ENCODE measurements at places on chromosomes 6 and 20. TPM values are rescaled to one million over a fixed set of nuclear protein-coding genes. Genes with fewer than 3 reads are reported as not detected.

GRCh38 chr20:7232796-7233195 lies 465.3 kb downstream of the BMP2 start:
- DNase-seq = no peak

Gene HLA-DQA2
- total RNA-seq = not detected

Gene PRICKLE4
- total RNA-seq = 20.7 TPM

DNA sequence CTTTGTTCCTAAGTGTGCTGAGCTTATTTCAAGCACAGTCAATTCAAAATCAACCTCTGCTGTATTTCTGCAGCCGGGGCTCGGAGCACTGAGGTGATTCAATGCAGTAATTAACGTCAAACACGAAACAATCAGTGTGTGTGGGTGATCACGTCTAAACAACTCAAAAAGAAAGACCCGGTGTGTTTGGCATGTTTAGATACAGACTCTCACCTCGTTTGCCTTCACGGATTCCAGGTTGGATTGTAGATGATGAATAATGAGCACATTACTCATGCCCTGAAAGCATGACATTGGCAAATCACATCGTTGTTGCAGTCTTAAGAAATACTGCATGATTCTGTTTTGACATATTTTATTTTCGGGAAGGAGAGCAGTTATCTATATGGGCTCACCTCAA lies 231.0 kb downstream of the QKI start:
- no peak for DNase-seq

Gene DYNLRB1
- 96.8 TPM for total RNA-seq

DNA sequence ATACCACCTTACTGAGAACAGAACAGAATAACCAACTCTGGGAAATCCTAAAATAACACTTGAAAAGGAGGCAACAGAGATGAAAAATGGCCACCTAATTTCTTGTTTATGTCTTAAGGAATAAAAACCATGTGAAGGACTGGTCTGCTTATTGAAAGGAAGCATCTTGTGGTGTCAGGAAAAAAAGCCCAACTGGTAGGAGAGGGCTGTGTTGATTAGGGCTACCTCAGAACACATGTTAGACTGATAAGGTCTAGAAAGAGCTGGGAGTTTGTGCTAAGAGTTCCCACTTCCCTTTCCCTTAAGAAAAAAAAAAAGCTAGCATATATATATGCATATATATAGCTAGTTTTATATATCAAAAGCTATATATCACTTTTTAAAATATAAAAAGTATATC lies 425.3 kb upstream of the BTBD3 start:
- DNase-seq = no peak

Gene CCDC170
- total RNA-seq = 0.31 TPM

Gene GJA1
- total RNA-seq = 363 TPM

Gene SUMO4
- total RNA-seq = 4.8 TPM

- DNase-seq = no peak
Observed at GRCh38 chr6:150940941-150941340, 75.4 kb downstream of the MTHFD1L start.

DNA sequence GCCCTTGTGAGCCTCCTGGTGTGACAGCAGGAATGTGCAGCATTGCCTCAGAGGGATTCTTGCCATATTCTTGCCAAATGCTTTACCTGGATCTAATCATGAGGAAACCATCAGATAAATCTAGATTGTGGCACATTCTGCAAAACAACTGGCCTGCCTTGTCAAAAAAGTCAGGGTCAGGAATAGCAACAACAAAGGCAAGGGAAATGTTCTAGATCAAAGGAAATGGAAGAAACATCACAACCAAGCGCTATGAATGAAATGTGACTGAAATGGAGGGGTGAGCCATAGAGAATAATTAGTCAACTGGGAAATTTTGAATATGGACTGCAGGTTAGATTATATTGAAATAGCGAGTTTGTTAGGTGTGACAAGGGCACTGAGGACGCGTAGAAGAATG lies 262.6 kb upstream of the CDYL start:
- no peak for DNase-seq

DNA sequence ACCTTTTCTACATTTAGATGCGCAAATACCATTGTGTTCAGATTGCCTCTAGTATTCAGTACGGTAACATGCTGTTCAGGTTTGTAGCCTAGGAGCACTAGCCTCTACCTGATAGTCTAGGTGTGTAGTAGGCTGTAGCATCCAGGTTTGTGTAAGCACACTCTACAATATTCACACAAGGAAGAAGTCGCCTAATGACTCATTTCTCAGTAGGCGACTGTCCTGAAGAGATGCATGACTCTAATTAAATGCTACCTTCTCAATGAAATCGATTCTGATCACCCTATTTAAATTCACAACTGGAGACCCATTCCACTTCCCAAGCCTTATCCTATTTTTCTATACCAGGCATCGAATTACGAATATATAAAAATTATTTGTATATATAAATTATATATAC lies 1.3 kb downstream of the MCUR1 start:
- no peak for DNase-seq

GRCh38 chr6:38773338-38773737 lies 58.2 kb downstream of the DNAH8 start:
- DNase-seq = peak; percentile 31

- DNase-seq = no peak
Observed at GRCh38 chr20:41428285-41428684, 61.7 kb upstream of the EMILIN3 start.

GRCh38 chr20:3199206-3199605 lies 5.3 kb downstream of the DDRGK1 start:
- no peak for DNase-seq

DNA sequence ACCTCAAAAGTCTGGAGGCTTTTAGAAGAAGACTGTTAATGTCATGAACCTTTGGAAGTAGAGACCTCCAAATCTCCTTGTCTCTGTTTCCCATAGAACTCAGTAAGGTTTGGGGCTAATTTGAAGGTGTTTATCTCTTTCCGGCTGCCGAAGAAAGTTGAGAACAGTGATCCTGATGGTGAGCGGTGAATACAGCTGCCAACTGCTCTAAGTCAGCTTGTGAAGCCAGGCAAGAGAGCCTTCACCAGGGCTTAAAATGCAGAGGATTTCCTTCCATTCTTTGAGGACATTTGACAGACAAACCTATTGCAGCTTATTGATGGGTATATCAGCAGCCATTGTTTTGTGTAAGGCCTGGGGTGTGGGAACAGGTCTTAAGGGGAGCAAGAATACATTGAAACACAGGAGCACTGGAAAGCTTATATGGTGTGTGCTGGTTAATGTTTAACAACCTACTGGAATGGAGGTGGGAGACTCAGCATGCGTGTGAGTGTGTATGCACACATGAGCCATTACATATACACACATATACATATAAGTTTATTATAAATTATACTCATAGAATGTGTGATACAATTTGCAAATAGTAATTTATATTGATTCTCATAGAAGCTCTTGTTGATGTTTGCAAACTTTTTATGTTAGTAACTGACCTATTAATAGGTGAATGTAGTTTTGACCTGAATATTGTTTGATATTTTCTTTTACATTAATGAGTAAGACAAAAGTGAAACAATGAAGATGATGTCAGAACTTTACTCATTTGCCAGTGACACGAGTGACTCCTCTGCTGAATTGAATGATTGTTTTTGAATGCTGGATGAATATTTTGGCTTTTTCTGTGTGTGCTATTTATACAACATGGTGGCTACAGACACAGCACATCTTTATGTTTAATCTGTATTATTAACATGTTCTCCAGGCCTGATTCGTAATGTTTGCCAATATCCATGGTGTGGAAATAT lies 18.1 kb downstream of the PLEKHG1 start:
- DNase-seq = peak; percentile 22

GRCh38 chr6:98601716-98602115 lies 232.7 kb upstream of the POU3F2 start:
- no peak for DNase-seq

DNA sequence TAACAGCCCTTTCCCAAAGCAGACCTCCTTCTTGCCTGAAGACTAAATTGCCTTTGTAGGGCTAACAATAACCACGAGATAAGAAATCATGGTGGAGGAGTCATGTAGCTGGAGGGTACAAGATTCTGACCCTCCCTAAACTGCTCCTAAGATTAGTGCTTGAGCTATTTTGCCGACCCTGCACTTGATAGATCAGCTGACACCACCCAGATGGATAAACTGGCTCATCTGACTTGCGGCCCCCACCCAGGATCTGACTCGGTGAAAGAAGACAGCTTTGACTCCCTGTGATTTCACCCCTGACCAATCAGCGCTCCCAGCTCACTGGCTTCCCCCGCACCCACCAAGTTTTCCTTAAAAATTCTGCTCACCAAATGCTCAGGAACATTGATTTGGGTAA lies 57.6 kb upstream of the UNC93A start:
- DNase-seq = no peak

Gene NAA20
- total RNA-seq = 36.3 TPM

- no peak for DNase-seq
Observed at GRCh38 chr20:49642816-49643215, 70.9 kb downstream of the B4GALT5 start.

Gene XKR7
- total RNA-seq = 0.23 TPM

DNA sequence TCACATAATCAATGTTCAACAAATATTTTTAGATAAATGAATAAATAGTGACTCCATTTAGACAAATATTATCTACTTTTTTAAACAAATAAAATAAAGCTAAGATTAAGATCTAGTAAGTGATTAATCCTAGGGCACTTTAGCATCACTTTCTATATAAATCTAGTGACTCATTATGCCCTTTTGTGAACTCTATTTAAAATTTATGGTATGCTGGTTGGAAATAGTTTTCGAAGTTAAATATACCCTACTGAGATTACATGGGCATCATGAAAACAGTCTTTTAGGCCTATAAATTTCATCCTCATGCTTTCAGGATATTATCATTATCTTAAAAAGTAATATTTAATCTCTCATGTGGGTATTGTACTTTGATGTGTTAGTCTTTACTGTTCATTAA lies 140.4 kb upstream of the UFL1 start:
- DNase-seq = no peak

- peak; percentile 43 for DNase-seq
Observed at GRCh38 chr6:75934643-75935472, 137.6 kb downstream of the IMPG1 start.

DNA sequence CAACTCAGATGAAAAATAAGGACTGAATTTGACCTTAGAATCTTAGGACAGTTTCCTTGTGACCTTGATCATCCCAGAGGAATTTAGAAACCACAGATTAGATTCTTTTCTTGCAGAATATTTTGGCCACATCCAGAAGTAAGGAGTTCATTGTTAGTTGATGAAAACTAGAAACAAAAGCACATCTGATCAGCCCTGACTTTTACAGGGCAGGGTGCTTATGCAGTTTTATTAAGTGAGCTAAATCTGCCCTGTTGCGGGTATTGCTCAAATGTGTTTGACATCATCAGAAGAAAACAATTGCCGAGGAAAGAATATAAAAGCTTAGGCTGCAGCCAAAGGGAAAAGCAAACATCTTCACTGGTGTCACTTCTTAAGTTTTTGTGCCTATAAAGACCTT lies 100.8 kb downstream of the MTFR2 start:
- DNase-seq = no peak

Gene TNFAIP3
- total RNA-seq = 22.6 TPM

DNA sequence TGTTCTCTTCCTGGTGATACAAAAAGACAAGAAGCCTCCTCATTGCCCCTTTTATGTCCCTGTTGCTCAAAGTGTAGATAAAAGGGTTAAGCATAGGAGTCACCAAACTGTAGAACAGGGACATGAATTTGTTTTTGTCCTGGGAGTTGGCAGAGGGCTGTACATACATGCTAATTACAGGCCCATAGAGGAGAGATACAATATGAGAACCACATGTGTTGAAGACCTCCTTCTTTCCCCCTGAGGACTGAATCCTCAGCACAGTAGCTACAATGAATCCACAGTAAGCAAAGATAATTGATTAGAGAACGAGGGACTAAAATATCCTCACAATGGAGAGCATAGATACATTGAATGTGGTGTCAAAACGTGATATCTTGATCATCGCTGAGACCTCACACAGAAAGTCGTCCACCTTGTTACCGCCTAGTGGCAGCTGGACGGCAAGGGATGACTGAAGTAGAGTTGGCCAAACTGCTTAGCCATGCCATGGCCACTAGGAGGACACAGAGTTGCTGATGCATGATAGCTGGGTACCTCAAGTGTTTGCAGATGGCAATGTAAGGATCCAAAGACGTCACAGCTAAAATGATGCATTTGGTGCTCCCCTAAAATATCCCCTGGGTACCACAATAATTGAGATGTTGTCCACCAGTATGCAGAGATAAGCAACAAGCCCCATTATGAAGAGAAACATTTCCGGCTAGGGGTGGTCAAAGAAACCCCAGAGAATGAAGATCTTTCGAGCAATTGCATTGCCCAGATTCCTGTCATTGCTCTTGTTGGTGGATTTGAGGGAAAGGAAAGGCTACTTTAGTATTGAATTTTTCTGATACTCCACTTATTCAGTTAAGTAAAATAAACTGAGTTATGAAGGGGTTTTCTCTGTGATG lies 15.0 kb downstream of the OR2B3 start:
- peak; percentile 52 for DNase-seq

DNA sequence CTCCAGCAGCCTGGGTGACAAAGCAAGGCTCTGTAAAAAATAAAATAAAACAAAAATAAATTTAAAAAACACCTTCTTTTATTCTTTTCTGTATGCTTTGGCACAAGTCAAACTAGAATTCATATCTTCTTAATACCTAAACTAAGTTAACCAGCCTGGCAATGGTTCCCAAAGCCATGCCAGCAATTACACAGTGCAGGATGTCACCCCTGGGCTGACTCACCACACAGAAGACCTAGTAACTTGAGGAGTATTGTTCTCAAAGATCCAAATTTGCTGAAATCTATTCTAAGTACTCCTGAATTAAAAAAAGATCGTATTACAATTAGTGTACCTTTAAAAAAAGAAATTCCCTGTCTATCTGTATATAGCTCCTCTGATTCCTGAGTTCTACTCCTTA lies 162.7 kb upstream of the SGK1 start:
- no peak for DNase-seq

- no peak for DNase-seq
Observed at GRCh38 chr6:73586416-73586974, 65.7 kb upstream of the EEF1A1 start.

GRCh38 chr6:40411881-40412280 lies 175.3 kb downstream of the LRFN2 start:
- no peak for DNase-seq
